ENCODE measurements at places on chromosomes 5 and 9.

- DNase-seq: no peak
Measured at GRCh38 chr9:110486218-110486617, 93.3 kb downstream of the SVEP1 start.

GRCh38 chr5:10902145-10902544 is 141.1 kb upstream of the DAP start:
- DNase-seq: peak; percentile 67

- DNase-seq: no peak
Measured at GRCh38 chr5:38563624-38564023, 7.2 kb upstream of the LIFR start.

GRCh38 chr9:136685216-136685615 is 2.0 kb downstream of the AGPAT2 start:
- no peak for DNase-seq

GRCh38 chr5:166551384-166551783 is 1740.1 kb upstream of the WWC1 start:
- no peak for DNase-seq

DNA sequence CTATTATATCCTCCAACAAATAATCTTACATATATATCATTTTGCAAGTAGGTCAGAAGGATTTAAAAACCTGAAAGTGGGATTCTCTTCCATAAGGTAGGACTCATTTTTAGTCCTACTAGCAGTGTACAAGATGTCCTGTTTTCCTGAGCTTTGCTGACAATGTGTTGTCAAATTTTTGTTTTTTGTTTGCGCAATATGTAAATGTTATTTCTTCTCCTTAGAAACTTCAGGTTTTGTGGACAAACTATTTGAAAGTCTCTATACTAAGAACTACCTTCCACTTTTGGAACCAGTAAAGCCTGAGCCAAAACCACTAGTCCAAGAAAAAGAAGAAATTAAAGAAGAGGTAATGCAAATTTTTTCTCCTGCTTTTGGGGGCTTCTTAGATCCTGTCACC is 19.8 kb downstream of the RBM27 start:
- DNase-seq: no peak

DNA sequence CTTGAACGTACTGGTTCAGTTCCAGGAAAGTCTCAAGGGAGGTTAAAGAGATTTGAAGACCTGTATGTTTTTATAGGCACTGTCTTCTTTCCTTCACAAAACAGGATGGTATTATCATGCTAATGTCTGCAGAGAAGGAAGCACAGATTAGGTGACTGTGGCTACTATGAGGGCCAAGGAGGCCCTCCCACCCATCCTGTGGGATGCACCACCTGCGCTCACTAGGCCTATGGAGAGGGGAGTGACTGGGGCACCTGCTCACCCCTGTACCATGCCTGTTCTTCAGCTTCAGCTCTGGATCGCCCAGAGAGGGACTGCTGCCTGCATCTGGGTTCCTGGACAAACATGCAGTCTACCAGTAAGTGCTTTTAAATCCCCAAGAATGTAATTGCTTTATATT is 469.4 kb downstream of the CCDC171 start:
- DNase-seq: no peak

- no peak for DNase-seq
Measured at GRCh38 chr5:76294573-76294972, 108.5 kb upstream of the IQGAP2 start.

- DNase-seq: no peak
Measured at GRCh38 chr9:120431268-120431667, 148.7 kb downstream of the CDK5RAP2 start.

- no peak for DNase-seq
Measured at GRCh38 chr5:63323926-63324325, 638.3 kb downstream of the HTR1A start.

GRCh38 chr9:123541411-123541810 is 185.4 kb downstream of the CRB2 start:
- DNase-seq: no peak

DNA sequence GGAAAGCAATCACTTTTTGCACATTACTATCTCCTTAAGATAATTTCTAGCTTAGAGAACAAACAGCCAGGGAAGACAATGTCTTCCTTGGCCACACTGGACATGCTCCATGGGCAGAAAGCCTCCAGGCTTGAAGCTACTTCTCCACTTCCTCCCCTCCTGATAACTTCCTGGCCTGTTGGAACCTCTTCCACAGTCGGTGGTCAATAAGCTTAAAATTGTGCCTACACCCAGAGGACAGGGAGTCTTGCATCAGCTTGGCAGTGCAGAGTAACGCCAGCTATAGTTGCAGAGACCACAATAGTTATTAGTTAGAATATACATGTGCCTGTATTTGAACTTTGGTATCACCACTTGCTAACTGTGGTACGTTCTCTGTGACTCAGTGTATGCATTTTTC is 58.1 kb upstream of the ABCA1 start:
- no peak for DNase-seq

- no peak for DNase-seq
Measured at GRCh38 chr5:83025690-83026478, 51.3 kb downstream of the TMEM167A start.

DNA sequence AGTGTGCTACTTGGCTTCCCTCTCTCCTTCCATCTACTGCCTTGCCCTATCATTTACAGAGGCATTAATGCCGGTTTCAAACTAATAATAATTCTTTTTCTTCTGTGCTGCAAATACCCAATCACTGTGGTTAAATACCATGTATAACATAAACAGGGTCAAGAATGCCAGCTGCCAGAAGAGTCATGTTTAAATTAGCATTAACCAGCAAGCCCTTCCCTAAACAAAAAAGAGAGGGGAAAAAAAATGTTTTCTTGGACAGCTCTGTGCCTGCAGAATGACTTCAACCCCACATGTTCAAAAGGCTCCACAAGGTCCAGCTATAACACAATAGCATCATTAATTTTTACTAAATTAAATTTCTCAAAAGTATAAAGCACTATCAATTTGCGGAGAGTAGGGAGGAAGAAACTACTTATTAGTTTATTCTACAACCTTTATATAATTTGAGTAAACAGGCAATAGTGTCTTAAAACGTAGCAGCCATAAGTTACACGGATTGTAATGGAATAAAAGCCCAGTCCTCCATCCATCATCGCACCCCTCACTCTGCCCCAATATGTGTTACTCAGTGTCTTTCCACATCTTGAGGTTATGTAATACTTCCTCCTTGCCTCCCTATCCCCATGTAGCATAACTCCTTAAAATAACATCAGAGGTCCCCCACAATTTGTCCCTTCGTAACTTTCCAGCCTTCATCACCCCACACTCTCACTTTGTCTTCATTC is 3.9 kb downstream of the LPAR1 start:
- no peak for DNase-seq

GRCh38 chr9:8365029-8365428 is 565.5 kb upstream of the DMAC1 start:
- DNase-seq: peak; percentile 34

GRCh38 chr9:110317911-110318310 is 19.8 kb downstream of the TXNDC8 start:
- no peak for DNase-seq

GRCh38 chr5:75275756-75276155 is 39.1 kb upstream of the ANKRD31 start:
- no peak for DNase-seq

DNA sequence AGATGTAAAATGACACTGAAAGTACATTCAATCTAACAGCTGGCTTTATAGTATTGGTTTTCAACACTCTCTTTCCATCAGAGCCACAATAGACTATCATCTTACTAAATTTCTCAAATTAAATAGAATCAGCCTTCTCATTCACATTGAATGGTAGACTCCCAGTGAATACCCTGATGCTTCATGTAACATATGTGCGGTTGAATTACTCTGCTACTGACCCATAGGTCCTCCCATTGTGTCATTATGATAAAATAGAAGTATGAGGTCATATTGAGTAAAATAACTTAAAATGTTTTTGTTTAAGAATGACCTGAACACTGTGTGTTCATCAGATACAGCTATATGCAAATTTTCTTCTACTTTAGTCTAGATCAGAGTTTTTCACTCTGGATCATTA is 75.9 kb upstream of the ADAMTSL1 start:
- DNase-seq: no peak

DNA sequence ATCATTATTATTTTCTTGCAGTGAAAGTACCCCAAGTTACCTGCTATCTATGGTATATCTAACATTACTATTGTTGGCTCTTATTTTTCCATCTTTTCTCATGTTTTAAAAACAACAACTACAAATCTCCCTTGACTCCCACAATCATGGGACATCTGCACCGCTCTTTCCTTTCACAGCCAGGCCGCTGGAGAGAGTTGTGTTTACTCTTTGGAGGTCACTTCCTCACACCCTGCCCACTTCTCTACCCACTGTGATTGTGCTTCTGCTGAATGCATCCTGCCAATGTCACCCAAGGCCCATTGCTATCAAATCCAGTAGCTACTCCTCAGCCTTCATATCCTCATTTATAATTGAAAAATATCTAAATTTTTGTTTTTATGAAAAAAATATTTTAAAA is 29.7 kb downstream of the SLC28A3 start:
- DNase-seq: peak; percentile 46

GRCh38 chr9:86034863-86035734 is 64.3 kb downstream of the GOLM1 start:
- DNase-seq: peak; percentile 71

GRCh38 chr5:163574472-163575440 is 69.3 kb downstream of the MAT2B start:
- peak; percentile 77 for DNase-seq

DNA sequence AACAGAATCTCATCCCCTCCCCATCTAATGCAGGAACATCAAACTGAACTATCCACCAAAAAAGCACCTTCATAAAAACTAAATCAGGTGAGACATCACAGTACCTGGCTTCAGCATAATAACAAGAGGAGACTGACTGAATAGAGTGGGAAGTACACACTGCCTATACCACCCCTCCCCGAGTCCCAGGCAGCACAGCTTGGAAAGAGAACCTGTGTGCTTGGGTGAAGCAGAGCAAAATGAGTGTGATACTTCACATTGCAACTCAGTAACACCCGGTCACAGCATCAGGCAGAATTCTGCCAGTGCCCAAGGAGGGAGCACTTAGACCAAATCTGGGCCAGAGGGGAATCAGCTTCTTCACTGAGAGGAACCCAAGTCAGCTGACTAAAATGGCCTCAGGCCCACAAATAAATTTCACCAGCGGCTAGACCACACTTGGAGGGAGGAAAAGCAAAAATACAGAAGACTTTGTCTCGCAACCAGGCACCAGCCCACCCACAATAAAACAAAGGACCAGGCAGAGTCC is 69.3 kb upstream of the OR2K2 start:
- no peak for DNase-seq

- no peak for DNase-seq
Measured at GRCh38 chr5:76487821-76488220, 84.7 kb downstream of the IQGAP2 start.

GRCh38 chr5:10788358-10788757 is 27.3 kb upstream of the DAP start:
- DNase-seq: no peak

DNA sequence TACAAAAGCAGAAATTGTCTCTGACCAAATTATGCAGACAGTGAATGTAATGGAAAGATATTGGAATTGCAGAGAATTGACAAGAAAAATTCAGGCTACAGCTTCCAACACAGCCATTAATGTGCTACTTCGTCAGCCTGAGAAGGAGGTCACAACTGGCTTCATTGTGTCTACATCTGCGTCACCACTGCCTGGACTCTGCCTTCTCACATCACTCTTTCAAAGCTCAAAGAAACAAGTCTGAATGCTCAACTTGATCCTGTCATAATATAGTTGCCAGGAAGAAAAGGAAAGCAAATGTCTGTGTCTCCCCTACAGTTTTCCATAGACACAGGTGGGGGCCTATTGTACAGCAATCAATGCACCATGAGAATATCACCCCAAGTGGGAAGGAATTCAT is 806.5 kb upstream of the CDH10 start:
- no peak for DNase-seq

DNA sequence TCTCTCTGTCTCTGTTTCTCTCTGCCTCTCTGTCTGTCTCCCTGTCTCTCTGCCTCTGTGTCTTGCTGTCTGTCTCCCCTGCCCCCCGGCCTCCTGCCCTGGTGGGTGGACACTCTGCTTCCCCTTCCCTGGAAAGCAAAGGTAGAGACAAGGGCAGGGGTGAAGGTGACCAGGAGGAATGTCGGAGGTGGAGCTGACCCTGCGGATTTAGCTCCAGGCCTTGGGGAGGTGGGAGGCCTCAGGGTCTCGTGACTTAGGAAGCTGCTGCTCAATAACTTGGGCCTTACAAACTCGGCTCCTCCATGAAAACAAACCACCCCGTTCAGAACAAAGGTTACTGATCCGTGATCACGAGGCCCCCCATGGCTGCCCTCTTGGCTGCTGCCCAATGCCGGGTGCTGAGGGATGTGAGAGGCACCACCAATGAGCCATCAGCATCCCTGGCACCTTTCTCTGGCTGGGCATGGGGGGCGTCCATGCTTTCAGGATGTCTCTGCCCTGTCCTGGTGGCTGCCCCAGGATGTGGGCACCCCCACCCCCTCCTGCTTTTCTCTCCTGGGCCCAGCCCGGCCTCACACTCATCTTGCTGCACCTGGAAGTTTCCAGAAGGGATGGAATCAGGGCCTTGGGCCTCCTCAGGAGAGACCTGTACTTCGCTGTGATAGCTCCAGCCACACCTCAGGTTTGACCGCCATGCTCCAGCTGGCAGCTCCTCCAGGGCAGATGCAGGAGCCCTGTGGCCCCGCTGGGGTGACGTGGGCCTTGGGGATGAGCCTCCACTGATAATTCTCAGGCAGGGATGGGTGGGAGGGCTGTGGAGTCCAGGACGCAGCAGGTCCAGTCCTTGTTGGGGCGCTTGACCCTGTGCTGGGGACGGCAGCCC is 14.8 kb upstream of the SLC6A19 start:
- no peak for DNase-seq
